ENCODE measurements at places on chromosomes 5 and 9. TPM values are rescaled to one million over a fixed set of nuclear protein-coding genes. Genes with fewer than 3 reads are reported as not detected.

Gene NMUR2
- not detected for total RNA-seq

Gene LVRN
- not detected for total RNA-seq

Gene FAM170A
- total RNA-seq: not detected

Gene ISL1
- total RNA-seq: not detected

Gene GMCL2
- not detected for total RNA-seq

Gene CNTLN
- total RNA-seq: 1.5 TPM

Gene SPATA31D4
- total RNA-seq: not detected

DNA sequence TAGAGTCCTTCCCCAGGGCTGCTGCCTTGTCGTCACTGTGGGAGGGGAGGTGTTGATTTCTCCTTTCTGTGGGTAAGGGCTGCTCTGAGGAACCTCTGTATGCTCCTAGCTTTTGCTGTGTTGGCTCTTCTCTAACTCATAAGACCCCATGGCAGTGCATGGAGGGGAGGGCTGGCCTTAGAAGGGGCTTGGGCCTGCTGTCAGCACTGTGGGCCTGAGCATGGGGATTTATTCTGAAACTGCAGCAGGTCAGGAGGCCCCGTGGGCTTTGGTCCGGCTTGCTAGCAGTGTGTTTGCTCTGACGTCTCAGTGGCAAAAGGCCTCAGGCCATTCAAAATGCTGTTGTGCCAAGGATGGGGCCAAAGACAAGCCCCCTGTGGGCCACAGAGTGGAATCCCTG lies 6.8 kb downstream of the FGF18 start:
- no peak for DNase-seq
- H3K4me1 ChIP-seq: no peaks in the 10 kb centered on the region
- H3K36me3 ChIP-seq: no peaks in the 10 kb centered on the region
- H3K27me3 ChIP-seq: peaks cover 10% of the 10 kb centered on the region
- H3K4me3 ChIP-seq: no peak overlapping the region

- peaks cover 7% of the 10 kb centered on the region for H3K4me1 ChIP-seq
- no peaks in the 10 kb centered on the region for H3K36me3 ChIP-seq
- H3K27ac ChIP-seq: no peak overlapping the region
- peaks cover 19% of the 10 kb centered on the region for H3K27me3 ChIP-seq
Observed at GRCh38 chr9:87334366-87334765, 163.3 kb upstream of the DAPK1 start.

DNA sequence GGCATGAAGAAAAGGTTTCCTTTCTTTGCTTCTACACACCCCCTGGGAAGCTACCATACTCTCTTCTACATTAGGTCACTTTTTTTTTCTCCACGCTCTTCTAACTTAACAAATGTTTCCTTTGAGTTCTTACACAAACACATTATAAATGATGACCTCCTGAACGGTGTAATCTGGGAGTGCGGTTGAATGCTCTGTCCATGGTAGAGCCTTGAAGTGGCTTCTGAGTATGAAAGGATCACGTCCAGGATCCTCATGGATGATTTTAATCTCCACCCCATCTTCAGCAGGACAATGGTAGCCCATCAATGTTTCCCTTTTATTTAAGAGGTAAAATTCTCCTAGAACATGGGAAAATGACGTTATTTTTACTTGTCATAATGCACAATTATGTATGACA lies 587.3 kb downstream of the SEMA5A start:
- no peak for DNase-seq
- no peaks in the 10 kb centered on the region for H3K27me3 ChIP-seq
- H3K4me1 ChIP-seq: no peaks in the 10 kb centered on the region

DNA sequence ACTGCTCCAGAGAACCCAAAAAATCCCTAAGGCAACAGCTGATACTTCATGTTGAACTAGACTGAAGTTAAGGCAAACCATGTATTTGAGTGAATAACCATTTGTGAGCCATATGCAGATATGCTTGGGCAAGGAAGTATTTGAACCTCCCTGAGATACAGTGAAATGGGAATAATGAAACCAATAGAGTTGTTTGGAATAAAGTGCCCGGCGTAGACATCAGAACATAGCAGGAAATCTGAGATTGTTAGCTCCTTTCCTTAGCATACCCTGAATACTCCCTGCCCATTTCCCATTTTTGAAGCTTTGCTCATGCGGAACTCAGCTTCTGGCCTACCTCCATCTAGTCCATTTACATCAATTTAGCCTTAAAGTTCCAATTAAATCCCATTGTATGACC lies 611.9 kb downstream of the EFNA5 start:
- no peaks in the 10 kb centered on the region for H3K4me1 ChIP-seq

- peaks cover 23% of the 10 kb centered on the region for H3K4me1 ChIP-seq
- no peak overlapping the region for H3K4me3 ChIP-seq
- H3K27me3 ChIP-seq: peaks cover 71% of the 10 kb centered on the region
- peak overlapping the region; percentile 76 for H3K27ac ChIP-seq
- DNase-seq: no peak
Observed at GRCh38 chr9:124010665-124011321, 775 bp upstream of the LHX2 start.

DNA sequence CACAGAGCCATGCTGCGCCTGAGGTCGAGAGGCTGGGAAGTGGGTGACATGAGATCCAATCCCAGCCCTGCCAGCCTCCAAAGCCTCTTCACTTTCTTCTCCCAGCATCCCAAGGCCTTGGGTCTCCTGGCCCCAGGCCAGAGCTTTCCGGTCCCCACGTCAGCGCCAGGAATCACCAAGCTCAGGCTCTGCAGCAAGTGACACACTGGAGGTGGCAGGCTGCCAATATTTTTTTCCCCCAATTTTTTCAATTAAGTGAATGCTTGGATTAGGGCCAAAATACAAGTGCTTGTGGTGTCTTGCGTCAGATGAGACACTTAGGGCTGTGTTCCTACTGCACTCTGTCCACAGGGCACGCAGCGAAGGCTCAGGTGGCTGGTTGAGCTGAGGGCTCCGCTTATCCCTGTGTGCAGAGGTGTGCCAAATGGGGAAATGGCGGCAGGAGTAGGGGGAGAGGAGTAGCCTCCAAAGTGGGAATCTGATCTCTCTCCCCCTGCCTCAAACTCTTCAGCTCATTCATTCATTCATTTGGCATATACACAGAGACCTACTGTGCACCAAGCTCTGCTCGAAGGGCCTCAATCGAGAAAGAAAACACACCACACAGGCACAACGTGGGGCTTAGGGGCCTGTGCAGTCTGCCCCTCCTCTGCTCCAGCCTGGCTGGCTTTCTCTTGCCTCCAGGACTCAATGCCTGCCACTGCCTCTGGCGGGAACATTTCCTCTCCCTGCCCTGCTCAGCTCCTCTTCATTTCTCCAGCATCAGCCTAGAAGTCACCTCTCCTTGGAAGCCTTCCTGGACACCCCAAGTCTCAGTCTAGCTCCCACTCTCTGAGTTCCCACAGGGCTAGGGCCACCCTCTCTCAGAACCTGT lies 16.6 kb downstream of the SH3PXD2B start:
- H3K4me1 ChIP-seq: no peaks in the 10 kb centered on the region
- H3K27me3 ChIP-seq: peaks cover 4% of the 10 kb centered on the region
- H3K36me3 ChIP-seq: no peaks in the 10 kb centered on the region
- no peak overlapping the region for H3K27ac ChIP-seq
- no peak overlapping the region for H3K4me3 ChIP-seq
- DNase-seq: no peak

GRCh38 chr9:16642421-16643109 lies 227.9 kb downstream of the BNC2 start:
- H3K27ac ChIP-seq: no peak overlapping the region
- H3K4me1 ChIP-seq: no peaks in the 10 kb centered on the region
- no peaks in the 10 kb centered on the region for H3K36me3 ChIP-seq
- no peaks in the 10 kb centered on the region for H3K27me3 ChIP-seq
- DNase-seq: no peak
- H3K4me3 ChIP-seq: no peak overlapping the region

DNA sequence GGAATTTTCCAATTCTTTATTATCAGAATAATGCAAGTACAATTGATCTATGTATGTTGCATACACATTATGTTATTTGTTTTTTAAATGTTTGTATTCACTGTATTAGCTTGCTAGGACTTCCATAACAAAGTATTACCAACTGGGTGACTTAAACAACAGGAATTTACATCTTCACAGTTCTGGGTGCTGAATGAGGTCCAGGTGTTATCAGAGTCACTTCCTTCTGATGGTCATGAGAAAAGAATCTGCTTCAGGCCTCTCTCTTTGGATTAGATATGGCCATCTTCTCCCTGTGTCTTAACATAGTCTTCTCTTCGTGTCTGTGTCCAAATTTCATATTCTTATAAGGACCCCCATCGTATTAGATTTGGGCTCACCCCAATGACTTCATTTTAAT lies 229.1 kb upstream of the TRPC7 start:
- DNase-seq: no peak
- H3K4me3 ChIP-seq: no peak overlapping the region
- no peak overlapping the region for H3K27ac ChIP-seq
- H3K36me3 ChIP-seq: no peaks in the 10 kb centered on the region

DNA sequence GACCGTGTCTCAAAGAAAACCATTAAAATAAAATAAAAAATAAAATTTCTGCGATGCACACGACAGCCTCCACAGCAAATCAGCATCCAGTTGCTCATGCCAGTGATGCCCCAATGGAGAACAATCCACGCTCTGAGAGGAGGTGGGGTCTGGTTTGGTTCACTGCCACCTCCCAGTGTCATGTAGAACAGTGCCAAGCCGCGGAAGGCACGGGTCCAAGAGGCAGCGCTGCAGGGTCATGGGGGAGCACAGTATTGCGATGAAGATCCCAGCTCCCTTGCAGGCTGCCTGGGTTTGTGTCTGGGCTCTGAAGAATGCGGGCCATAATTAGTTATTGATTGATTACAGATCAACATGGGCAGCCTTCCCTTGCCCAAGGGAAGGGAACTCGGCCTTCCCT lies 6.1 kb upstream of the CACFD1 start:
- H3K4me3 ChIP-seq: no peak overlapping the region
- H3K27me3 ChIP-seq: peaks cover 1% of the 10 kb centered on the region

DNA sequence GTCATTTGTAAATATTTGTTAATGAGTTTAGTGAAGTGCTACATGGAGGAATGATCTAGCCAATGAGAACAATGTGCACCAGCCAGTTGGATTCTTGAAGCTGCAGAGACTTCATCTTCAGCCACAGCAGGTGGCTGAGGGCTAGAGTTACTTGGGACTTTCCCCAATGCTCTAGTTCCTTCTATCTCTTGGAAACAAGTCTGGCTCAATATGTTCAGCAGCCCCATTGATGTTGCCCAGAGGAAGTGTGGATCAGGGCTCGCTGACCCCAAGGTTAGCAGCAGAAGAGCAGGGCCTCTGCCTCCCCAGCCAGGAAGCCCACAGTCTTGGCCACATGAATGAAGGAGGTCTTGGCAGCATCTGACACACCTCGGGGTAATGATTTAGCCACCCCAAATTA lies 117.5 kb downstream of the SLC1A3 start:
- peaks cover 23% of the 10 kb centered on the region for H3K4me1 ChIP-seq
- no peak overlapping the region for H3K27ac ChIP-seq
- no peak for DNase-seq
- peaks cover 2% of the 10 kb centered on the region for H3K36me3 ChIP-seq
- peak overlapping the region; percentile 75 for H3K4me3 ChIP-seq
- peaks cover 2% of the 10 kb centered on the region for H3K27me3 ChIP-seq

DNA sequence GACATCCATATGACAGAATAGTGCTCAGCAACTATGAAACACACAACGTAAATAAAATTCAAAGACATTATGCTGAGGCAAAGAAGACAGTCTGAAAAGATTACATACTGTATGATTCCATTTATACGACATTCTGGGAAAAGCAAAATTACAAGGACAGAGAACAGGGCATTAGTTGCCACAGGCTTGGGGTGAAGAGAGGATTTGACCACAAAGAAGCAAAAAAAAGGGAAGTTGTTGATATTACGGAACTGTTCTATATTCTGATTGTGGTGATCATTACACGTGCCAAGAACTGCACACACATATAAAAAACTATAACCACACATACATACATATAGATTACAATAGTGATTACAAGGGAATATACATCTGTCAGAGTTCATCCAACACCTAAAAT lies 24.1 kb downstream of the CDK5RAP2 start:
- no peak overlapping the region for H3K27ac ChIP-seq
- no peak for DNase-seq
- H3K4me1 ChIP-seq: peaks cover 6% of the 10 kb centered on the region
- H3K27me3 ChIP-seq: no peaks in the 10 kb centered on the region
- no peak overlapping the region for H3K4me3 ChIP-seq

GRCh38 chr5:95725071-95725820 lies 5.9 kb upstream of the RHOBTB3 start:
- DNase-seq: no peak
- peaks cover 48% of the 10 kb centered on the region for H3K27me3 ChIP-seq
- H3K4me1 ChIP-seq: peaks cover 10% of the 10 kb centered on the region
- no peak overlapping the region for H3K4me3 ChIP-seq

- H3K27me3 ChIP-seq: no peaks in the 10 kb centered on the region
- H3K27ac ChIP-seq: no peak overlapping the region
- H3K4me3 ChIP-seq: no peak overlapping the region
- DNase-seq: no peak
- no peaks in the 10 kb centered on the region for H3K4me1 ChIP-seq
- H3K36me3 ChIP-seq: no peaks in the 10 kb centered on the region
Observed at GRCh38 chr5:113950186-113950585, 411.7 kb upstream of the KCNN2 start.

DNA sequence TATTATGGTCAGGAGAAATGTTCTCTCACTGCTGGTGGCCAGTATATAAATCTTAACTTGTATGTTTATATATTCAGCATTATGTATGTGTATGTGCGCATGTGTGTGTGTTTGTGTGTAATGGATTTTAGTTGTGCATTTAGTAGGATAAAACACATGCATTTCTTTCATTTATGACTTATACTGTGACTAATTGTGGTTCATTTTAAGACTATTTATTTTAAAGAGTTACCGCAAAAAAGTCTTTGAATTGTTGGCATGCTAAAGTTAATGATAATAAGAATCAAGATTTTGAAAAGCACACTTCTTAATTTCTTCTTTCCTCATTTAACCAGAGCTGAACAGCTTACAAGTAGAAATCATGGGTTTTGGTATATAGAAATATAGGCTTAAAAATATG lies 60.9 kb downstream of the RAI14 start:
- peaks cover 5% of the 10 kb centered on the region for H3K27me3 ChIP-seq
- no peaks in the 10 kb centered on the region for H3K4me1 ChIP-seq
- no peak for DNase-seq
- H3K4me3 ChIP-seq: no peak overlapping the region

GRCh38 chr9:90070931-90071660 lies 466.3 kb downstream of the GADD45G start:
- H3K27me3 ChIP-seq: peaks cover 46% of the 10 kb centered on the region
- no peaks in the 10 kb centered on the region for H3K36me3 ChIP-seq
- no peak overlapping the region for H3K27ac ChIP-seq
- no peak for DNase-seq
- H3K4me1 ChIP-seq: no peaks in the 10 kb centered on the region

GRCh38 chr9:84969084-84969483 lies 299.6 kb downstream of the NTRK2 start:
- H3K36me3 ChIP-seq: no peaks in the 10 kb centered on the region
- no peak overlapping the region for H3K4me3 ChIP-seq

All from activated T-helper 1 cell treated with anti-CD3 and anti-CD28 coated beads, Interleukin-12 subunit alpha, Interleukin-12 subunit beta, Interleukin-2, Interleukin-4 antibody, amounts not matched to agents 30 ng/mL and 10 ng/mL and 1 ng/mL, durations not matched to agents 14 hours and 24 hours and 36 hours (primary cell).